GOT3 (cell line): ENCODE measurements at places on chromosomes 2 and 18.

- no peak for DNase-seq
Measured at GRCh38 chr2:168742258-168742932, 60.0 kb upstream of the NOSTRIN start.

- DNase-seq, result no peak
Measured at GRCh38 chr2:194556629-194557028, 1100.4 kb upstream of the SLC39A10 start.

DNA sequence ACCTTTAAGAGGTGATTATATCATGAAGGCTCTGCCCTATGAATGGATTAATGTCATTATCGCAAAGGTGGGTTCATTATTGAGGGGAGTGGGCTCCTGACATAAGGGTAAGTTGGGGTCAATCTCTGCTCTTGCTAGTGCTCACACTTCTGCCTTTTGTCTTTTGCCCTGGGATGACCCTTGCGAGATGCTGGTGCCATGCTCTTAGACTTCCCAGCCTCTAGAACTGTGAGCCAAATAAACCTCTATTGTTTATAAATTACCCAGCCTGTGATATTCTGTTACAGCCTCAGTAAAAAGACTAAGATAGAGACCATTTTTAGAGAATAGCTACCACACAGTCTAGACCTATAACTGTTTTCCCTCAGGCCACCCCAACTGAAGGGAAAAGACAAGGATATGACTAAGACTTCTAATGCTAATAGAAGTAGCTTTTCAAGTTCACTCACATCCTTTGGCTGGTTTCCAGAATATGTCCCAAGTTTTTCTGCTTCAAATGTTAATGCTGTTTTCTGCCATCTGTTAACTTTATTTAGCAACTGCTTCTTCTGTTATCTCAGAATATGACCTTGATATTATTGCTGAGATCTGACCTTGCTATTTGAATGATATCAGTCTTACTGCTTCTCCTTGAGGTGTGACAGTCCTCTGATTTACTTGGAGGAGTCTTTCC is 65.1 kb upstream of the STAM2 start:
- DNase-seq, result no peak

DNA sequence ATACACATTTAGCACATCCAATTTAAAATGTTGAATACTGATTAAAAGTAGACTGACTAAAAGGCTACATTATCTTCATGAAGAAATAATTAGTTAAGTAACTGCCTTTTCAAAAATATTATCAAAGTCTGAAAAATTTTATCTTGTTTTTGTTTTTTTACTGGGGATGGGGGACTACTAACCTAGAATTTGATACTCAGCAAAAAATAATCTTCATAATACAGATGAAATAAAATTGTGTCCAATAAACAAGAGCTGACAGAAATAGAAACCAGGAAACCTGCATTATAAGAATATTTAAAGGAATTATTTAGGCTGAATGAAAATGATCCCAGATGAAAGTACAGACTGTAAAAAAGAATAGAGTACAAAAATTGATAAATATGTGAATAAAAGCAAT is 200.7 kb upstream of the RGPD4 start:
- DNase-seq, result no peak

- DNase-seq, result no peak
Measured at GRCh38 chr2:160352500-160352899, 141.1 kb downstream of the RBMS1 start.

DNA sequence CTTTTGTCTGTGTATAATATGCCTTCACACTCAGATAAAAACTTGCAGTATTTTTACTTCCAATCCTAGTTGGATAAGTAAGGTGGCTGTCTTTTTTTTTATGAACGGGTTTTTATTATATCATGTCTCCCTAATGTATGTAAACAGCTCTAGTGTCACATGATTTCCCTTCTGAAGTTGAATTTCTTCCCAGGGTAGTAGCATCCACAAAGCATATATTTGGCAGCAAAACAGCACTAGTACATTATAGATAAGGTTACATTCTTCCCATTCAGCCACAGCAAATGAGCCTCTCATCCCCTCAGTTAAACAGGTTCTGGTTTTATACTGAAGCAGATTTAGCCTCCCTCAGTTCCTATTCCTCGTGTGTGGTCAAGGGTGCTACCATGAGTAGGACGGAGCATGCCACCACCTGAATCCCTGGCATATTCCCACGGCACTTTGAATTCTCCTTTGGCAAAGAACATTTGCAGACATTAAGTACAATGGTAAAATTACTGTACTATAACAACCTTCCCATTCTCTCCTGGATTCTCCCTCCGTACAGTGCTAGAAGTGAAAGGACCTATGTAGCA is 15.4 kb upstream of the DTNA start:
- DNase-seq, result no peak

- no peak for DNase-seq
Measured at GRCh38 chr2:149167001-149167780, 128.7 kb downstream of the LYPD6B start.

DNA sequence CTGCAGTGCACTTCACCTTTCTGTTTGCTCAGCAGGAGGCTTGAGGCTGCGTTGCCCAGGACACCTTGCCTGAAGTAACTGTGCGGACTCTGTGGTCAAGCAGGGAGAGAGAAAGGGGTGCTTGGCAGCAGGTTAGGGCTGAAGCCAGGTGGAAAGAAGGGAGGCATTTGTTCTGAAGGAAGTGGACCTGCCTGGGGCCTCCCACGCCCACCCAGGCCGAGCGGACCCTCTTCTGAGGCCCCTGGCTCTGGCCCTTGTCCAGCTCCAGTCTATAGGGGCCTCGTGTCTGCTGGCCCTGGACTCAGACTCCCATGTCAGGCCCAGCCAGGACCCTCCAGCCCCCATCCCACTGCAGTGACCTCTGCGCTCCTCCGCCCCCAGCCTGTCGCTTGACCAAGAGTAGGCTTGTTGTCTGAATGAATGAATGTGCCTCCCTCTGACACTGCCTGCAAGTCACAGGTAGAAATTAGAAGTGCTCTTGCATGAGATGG is 2.5 kb downstream of the SNED1 start:
- no peak for DNase-seq

DNA sequence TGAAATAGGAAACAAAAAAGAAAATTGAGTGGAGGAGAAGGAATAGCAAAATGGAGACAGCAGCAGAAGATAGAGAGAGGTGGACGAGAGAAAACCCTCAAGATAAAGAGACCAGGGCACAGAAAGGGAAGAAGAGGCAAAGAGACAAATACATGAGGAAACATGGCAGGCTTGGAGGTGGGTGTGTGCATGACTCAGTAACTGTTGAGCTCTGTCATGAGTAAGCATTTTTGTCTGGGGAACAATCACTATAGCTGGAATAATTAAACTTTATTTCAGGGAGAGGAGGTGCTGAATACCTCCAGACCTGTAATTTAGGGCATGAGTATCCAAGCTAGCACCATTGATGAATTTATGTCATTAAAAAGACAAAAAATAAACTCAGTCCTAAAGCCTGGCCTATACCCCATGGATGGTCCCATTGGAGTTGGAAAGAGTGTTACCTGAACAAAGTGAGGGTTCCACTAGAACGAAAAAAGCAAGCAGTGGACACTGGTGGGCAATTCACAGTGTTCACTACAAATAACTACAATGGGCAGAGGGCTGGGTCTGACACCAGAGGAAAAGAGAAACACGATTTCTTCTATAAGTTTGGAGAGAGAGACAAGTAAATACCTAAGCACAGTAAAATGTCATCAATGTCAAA is 145.5 kb downstream of the ADCYAP1 start:
- no peak for DNase-seq
